ENCODE measurements at places on chromosomes 4 and X.
A peak's percentile ranks its signal among the peaks of the same experiment; 100 is the strongest.

GRCh38 chr4:25075851-25076250 lies 45.1 kb upstream of the LGI2 start:
- DNase-seq = no peak

DNA sequence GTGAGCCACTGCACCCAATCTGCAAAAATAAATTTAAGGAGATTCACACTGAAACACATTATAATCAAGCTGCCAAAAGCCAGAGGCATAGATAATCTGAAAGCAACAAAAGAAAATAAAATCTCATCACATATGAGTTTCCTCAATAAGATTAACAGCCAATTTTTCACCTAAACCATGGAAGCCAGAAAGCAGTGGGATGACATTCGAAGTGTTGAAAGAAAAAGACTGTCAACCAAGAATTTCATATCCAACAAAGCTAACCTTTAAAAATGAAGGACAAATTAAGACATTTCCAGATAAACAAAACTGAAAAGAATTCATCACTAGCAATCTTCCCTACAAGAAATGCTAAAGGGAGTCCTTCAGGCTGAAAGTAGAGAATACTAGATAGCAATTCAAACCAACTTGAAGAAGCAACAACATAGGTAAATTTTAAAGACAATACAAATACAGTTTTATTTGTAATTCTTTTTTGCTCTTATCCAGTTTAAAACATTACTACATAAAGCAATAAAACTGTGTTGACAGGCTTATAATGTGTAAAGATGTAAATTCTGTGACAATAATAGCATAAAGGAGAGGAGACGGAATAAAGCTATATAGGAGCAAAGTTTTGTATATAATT lies 23.1 kb upstream of the KLHL8 start:
- DNase-seq = no peak

DNA sequence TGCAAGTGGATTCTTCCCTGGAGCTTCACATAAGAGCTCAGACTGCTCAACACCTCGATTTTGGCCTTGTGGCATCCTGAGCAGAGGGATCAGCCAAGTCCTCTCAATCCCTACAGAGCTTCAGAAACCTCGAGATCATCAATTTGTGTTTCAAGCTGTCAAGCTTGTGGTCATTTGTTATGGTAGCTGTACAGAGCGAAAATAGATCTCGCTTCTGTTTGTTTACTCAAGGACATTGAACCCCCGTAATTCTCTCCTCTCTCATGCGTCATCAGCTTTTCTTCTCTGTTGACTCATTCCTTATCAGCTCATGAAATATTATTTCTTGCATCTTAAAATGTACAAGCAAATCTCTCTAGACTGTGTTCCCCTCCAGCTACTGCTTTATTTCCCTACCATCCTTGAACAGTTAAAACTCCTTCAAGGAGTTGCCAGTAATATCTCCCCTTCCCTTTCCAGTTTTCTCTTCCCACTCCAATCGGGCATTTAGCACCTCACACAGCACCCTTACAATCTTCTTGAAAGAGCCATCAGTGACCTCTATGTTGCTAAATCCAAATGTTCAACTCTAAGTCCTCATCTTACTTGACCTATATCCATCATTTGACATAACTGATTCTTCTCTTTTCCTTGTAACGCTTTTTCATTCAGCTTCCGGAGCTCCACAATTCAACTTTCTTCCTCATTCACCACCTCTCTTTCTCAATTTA lies 106.2 kb upstream of the FAT1 start:
- peak; percentile 80 for DNase-seq

GRCh38 chrX:97366237-97366636 lies 482.5 kb downstream of the RPA4 start:
- no peak for DNase-seq

DNA sequence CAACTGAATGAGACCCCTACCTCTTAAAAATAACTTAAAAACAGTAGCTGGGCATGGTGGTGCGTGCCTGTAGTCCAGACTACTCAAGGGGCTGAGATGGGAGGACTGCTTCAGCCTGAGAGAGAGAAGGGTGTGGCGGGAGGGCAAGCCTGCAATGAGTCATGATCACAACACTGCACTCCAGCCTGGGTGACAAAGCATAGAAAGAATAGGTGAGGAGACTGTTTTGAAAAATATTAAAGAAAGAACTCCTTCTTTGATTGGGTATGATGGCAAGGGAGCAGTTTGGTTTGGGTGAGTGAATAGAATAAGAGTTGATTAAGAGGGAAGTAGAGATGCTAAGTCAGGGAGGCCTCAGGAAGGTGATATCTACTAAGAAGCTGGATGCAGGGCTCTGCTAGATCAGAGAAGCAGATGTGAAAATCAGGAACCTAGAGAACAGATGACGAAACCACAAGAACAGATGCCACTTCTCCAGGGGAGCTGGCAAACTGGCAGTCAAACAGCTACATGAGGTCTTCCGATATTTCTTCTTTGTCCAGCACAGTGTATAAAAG lies 318.6 kb downstream of the OPHN1 start:
- DNase-seq = no peak

GRCh38 chr4:54176202-54176601 lies 52.9 kb upstream of the PDGFRA start:
- no peak for DNase-seq

GRCh38 chrX:106932960-106933537 lies 12.8 kb downstream of the CLDN2 start:
- DNase-seq = no peak

DNA sequence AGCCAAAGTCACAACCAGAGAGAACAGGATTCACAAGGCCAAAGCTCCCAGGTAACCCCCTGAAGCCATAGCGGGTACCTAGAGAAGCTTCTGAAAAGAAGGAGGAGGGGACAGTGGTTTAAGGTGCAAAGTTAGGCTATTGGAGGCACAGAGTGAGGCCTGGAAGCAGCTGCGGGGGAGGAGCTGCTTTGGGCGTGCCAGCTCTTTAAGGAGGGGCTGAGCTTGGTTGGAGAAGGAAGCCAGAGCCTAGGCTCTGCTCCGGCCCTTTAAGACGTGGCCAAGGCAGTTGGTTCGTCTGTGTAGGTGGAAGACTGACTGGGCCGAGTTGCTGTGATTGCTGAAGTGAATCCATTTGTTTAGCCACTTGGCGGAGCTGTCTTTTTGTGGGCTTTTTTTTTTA lies 1.5 kb downstream of the KLF8 start:
- DNase-seq = no peak
